ENCODE measurements at places on chromosomes 16 and 17. TPM values are rescaled to one million over a fixed set of nuclear protein-coding genes. Genes with fewer than 3 reads are reported as not detected.

KRT32 gene
- total RNA-seq: not detected

GP1BA gene
- not detected for total RNA-seq

ZNF469 gene
- total RNA-seq: 1.6 TPM

ERN1 gene
- total RNA-seq: 37.0 TPM

USP31 gene
- 19.7 TPM for total RNA-seq

NT5M gene
- 2.8 TPM for total RNA-seq

- H3K4me1 ChIP-seq: no peaks in the 10 kb centered on the region
- no peak overlapping the region for H3K4me3 ChIP-seq
- H3K36me3 ChIP-seq: no peaks in the 10 kb centered on the region
- no peak for DNase-seq
- H3K27me3 ChIP-seq: no peaks in the 10 kb centered on the region
These were observed 90.7 kb upstream of the SMIM36 start for GRCh38 chr17:55601874-55602364.

DNA sequence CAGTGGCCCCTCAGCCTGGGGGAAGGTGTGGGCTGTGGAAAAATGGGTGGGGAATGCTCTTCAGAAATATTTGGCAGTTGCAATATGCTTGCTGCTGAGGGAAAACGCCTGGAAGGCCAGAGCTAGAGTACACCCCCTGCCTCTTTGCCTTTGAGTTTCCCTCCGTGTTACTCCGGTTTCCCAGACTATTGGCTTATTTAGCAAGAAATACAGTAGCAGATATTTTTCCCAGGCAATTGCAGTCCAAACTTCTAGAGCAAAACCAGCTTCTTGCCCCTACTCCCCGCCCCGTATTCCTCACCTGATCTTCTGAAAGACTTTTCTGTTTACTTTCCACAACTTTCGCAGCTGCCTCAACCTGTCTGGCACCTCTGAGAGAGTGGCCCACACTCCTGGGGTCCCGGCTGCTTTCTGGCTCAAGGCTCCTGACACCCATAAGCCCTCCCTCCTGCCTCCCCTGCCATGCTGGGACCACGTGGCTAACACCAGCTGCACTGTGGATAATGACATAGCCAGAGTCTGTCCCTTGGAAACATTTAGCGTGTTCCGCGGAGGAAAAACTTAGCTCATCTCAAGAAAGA is 45.8 kb upstream of the HELZ start:
- H3K36me3 ChIP-seq: no peaks in the 10 kb centered on the region
- H3K4me1 ChIP-seq: no peaks in the 10 kb centered on the region
- H3K4me3 ChIP-seq: no peak overlapping the region
- no peak overlapping the region for H3K27ac ChIP-seq

GRCh38 chr16:3022684-3023414 is 893 bp downstream of the HCFC1R1 start:
- peaks cover 4% of the 10 kb centered on the region for H3K27me3 ChIP-seq
- H3K4me3 ChIP-seq: peak overlapping the region; percentile 90
- peaks cover 5% of the 10 kb centered on the region for H3K36me3 ChIP-seq
- no peaks in the 10 kb centered on the region for H3K4me1 ChIP-seq

DNA sequence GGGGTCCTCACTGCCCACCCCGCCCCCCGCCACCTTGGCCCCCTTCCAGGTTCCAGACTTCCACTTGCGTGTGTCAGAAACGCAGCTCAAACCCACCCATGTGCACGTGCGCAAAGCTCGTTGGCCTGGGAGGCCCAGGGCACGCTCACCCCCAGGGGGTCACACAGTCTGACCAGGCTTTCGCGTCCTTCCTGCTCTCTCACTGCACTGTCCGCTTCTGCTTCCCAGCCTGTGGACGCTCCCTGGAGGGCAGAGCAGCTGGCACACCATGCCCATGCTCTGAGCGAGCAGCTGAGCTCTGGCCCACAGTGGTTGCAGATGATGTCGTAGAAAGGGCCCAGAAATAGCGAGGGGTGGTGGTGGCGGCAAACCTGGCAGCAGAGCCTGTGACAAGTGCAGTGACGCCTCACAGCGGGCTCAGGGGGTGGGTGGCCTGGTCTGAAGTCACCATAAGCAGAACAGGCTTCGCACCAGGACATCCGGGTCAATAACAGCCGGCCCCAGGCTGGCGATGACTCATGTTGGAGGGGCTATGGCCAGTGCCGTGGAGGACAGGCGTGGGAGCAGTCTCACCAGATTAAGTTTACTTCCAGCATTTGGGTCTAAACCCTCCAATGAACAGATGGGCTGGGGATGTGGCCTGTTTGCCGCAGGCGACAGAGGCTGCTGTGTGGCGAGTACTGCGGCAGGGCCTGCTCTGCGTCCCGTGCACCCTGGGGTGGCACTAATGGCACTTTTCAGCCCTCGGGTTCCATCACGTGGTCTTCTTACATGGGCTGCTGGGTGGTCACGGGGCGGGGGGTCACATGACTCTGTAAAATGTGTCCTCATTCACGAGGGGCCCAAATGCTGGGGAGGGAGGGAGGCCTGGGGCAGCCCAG is 49.0 kb downstream of the NT5M start:
- DNase-seq: no peak
- no peaks in the 10 kb centered on the region for H3K27me3 ChIP-seq
- H3K27ac ChIP-seq: no peak overlapping the region
- H3K4me1 ChIP-seq: no peaks in the 10 kb centered on the region

DNA sequence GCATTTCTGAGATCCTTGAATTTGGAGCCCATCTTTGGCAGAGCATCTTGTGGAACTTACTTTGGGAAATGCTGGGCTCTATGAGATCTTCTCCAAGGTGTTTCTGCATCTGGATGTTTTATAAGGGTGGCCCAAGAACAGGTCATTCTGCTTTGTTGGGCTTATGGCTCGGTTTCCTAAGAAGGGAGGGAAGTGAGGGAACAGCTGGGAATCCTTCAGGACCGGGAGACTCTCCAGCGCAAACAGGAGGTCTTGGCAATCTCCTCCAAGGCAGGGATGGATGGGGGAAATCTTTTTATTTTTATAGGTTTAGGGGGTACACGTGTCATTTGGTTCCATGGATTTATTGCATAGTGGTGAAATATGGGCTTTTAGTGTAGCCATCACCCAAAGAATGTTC is 54.7 kb downstream of the IRX3 start:
- H3K4me3 ChIP-seq: no peak overlapping the region
- no peak overlapping the region for H3K27ac ChIP-seq
- H3K4me1 ChIP-seq: no peaks in the 10 kb centered on the region
- H3K27me3 ChIP-seq: no peaks in the 10 kb centered on the region
- no peak for DNase-seq

DNA sequence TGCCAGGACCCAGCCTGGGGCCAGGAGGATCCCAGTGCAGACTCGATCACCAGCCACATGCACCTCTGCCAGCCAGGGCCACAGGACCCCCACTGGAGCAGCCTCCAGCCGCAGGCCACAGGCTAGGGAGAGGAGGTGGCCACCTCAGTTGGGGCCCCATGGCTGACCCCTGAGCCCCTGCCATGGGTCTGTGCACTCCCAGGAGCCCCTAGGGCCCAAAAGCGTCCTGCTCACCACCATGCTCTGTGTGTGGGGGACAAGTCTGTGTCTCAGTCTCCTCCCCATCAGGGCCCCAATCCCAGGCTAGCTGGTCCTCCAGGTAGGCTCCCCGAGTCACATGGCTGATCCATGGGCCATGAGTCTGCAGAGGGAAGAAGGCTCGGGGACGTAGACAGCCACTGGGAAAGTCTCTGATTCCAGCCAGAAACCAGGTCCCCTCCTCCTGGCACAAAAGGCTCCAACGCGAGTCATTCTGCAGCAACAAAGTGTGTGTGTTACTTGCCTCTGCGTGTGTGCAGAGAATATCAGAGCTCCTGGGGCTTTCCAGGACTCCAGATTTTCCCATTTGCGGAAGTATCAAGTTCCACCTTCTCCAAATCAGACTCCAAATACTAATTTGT is 6.1 kb upstream of the PRSS8 start:
- H3K36me3 ChIP-seq: no peaks in the 10 kb centered on the region

- no peaks in the 10 kb centered on the region for H3K27me3 ChIP-seq
- no peak for DNase-seq
- no peaks in the 10 kb centered on the region for H3K4me1 ChIP-seq
- no peak overlapping the region for H3K27ac ChIP-seq
- peaks cover 24% of the 10 kb centered on the region for H3K36me3 ChIP-seq
- H3K4me3 ChIP-seq: no peak overlapping the region
These were observed 19.9 kb upstream of the RPL13 start for GRCh38 chr16:89540557-89540956.

DNA sequence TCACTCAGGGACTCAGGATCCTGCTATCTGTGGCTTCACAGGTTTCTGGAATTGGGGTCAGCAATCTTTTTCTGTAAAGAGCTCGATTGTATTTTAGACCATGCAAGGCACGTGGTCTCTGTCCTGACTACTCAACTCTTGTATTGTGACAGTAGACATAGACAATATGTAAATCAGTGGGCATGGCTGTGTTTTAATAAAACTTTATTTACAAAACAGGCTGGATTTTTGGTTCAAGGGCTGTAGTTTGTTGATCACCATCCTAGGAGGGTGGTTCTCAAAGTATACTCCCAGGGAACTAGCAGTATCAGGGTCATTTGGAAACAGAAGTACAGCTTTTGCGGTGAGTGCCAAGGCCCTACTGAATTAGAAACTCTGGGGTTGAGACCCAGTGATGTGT is 108.2 kb upstream of the CRHR1 start:
- H3K4me3 ChIP-seq: no peak overlapping the region
- no peak overlapping the region for H3K27ac ChIP-seq
- no peak for DNase-seq
- no peaks in the 10 kb centered on the region for H3K36me3 ChIP-seq
- no peaks in the 10 kb centered on the region for H3K27me3 ChIP-seq
- no peaks in the 10 kb centered on the region for H3K4me1 ChIP-seq

GRCh38 chr17:4295686-4296085 is 31.9 kb upstream of the ANKFY1 start:
- no peaks in the 10 kb centered on the region for H3K36me3 ChIP-seq
- no peaks in the 10 kb centered on the region for H3K27me3 ChIP-seq
- no peak overlapping the region for H3K27ac ChIP-seq
- no peak overlapping the region for H3K4me3 ChIP-seq
- DNase-seq: no peak

DNA sequence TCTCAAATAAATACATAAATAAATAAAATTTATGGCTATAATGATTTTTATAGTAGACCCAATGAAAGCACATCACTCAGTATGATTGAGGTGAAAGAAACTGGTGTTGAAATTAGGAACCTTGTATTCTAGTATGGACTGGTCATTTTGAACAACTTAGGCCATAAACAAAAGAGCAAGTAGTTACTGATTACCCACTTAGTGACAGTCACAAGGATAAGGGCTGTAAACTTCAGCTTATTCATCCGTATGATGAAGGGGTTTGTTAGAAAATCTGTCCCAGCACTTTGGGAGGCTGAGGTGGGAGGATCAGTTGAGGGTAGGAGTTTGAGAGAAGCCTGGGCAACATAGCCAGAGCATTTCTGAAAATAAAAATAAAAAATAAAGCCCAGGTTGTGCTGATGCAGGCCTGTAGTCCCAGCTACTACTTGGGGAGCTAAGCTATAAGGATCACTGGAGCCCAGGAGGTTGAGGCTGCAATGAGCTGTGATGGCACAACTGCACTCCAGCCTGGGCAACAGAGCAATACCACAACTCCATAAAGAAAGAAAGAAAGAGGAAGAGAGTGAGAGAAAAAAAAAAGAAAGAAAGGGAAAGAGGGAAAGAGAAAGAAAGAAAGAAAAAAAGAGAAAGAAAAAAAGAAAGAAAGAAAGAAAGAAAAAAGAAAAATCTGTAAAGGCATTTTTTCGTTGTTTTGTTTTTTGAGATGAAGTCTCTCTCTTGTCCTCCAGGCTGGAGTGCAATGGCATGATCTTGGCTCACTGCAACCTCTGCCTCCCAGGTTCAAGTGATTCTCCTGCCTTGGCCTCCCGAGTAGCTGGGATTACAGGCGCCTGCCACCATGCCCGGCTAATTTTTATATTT is 4.2 kb upstream of the SPAG9 start:
- H3K27ac ChIP-seq: peak overlapping the region; percentile 79
- H3K27me3 ChIP-seq: no peaks in the 10 kb centered on the region
- H3K4me1 ChIP-seq: peaks cover 3% of the 10 kb centered on the region
- no peak for DNase-seq
- H3K4me3 ChIP-seq: no peak overlapping the region

DNA sequence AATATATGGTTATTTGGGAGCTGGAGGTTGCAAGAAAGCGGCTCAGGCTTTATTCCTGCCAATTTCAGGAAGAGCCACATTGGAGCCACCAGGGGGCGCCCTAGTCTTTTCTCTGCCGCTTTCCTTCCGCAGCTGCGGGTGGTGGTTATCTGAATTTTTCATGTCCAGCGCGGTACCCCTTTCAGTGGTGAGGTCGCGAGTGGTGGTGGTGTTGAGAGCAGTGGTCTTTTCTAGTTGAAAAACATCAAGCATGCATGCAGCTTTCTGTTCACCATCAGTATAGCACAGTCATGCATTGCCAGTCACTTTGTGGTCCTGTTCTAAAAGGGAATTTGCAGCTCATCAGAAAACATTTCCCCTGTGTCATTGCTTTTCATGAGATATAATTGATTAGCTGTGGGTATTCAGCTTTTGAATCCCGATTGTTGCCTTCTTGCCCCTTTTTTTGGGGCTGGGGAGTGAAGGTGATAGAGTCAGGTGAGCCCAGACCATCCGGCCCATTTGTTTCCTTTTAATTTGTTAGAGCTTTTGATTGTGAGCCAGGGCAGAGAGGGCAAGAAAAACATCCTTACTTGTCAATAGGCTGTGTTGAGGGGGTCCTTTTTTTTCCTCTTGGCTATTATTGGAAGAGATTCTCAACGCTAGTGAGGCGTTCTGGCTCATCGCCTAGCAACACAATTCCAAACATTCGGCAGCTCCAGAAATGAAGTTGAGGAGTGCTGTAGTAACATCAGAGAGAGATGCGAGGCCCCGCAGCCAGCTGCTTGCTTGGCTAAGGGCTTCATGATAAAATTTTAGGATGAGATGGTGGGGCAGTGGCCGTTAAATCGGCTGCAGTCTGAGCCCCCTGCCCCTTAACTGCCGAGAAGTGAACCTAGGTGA is 119.0 kb downstream of the SNX29 start:
- peak overlapping the region; percentile 3 for H3K4me3 ChIP-seq
- H3K36me3 ChIP-seq: no peaks in the 10 kb centered on the region
- DNase-seq: peak; percentile 79
- peaks cover 45% of the 10 kb centered on the region for H3K4me1 ChIP-seq

DNA sequence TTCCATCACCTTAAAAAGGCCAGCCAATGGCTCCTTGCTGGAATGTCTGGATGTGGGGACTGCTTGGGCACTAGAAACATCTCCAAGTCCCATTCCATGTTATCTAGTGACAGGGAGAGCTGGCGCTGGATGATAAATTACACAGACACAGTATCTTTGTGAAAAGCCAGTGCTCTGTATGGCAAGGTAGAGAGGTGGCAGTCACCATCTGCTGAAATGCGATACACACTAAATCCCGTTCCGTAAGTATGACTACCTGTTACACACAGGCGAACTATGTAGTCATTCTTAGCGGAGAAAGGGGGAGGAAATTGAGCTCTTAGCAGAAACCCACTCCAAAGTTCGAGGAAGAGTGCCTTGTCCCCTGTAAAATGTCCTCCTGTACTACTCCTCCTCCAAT is 81.0 kb upstream of the MYOCD start:
- peak; percentile 57 for DNase-seq
- no peaks in the 10 kb centered on the region for H3K36me3 ChIP-seq
- no peaks in the 10 kb centered on the region for H3K27me3 ChIP-seq
- H3K27ac ChIP-seq: no peak overlapping the region
- H3K4me1 ChIP-seq: no peaks in the 10 kb centered on the region
